ENCODE measurements at places on chromosomes 11 and 22.

DNA sequence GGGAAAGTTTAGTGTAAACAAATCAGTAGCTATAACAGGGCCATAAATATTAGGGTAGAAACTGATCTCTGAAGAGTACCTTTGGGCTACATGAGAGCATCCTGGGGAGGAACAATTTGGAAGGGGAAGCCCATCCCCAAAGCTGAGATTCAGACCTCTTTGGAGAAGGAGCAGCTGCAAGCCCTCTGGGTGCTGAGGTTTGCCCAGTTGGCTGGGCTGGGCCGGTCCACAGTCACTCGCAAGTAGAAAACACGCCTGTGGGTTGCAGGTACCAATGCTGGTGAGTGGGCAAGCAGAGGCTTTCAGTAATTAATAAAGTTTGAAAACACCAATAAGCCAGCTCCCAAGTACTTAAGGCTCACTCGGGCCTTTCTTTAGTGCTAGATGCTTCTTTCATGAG is 124.5 kb downstream of the ARHGAP8 start:
- DNase-seq, result no peak

DNA sequence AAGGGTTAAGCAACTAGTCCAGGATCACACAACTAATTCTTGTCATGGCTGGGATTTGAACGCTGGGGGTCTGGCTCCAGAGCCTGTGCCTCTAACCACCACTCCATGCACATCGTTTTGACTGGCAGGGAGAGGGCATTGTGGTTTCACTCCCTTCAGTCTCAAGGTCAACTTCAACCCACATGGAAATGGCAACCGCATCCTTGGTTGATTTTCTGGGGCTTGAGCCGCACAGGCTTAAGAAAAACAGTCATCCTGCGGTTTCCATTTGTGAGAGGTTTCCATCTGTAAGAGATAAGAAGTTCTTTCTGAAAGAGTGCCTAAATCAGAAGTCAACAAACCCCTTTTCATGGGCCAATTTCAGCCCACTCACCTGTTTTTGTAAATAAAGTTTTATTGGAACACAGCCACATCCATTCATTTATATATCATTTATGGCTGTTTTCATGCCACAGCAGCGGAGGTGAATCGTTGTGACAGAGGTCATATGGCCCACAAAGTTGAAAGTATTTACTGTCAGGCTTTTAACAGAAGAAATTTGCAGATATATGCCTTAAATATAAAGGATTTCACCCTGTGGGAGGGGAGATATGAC is 65.7 kb downstream of the SGSM1 start:
- no peak for DNase-seq

DNA sequence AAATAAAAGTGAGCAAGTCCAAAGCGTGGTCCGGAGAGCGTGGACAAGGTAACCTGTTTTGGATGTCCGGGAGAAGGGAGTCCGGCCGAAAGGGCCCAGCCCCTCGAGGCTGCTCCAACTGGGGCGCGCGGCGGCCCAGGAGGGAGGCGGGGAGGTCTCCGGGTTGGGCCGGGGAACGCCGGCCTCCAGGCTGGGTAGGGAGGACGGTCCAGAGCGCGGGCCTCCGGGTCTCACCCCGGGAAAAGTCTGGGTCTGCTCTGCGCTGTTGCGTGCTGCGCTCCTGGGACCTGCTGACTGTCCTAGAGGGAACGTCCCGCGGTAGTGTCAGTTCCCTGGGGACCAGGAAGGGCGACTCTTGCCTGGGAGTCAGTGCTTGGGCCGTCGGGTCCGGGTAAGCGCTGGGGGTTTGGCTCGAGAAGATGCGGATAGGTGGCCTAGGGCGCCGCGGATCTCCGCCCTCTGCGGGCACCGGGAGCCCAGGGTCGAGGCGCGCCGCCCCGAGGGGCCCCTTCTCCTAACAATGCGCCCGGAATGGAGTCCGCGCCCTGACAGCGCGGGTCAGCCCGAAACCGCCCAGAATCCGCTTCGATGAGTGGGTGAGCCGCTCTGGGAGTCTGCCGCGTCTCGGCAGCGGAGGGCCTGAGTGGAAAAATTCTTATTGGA is 988 bp upstream of the FLI1 start:
- peak; percentile 27 for DNase-seq

DNA sequence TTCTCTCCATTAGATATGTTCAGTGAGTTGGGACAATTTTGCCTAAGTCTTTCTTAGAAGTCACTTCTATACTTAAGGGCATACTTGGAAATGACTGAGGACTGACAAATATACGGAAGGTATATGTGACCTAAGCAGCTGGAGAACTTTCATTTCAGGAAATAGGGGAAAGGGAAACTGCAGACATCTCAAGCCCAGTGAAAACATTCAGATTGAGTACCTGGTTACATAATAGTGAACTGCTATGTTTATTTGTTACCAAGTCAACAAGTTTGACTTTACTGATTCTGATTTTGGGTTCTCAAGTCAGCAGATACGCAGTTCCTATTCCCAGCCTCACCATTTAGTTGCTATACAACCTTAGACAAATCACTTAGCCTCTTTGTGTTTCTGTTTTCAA is 1173.9 kb downstream of the LRRC4C start:
- DNase-seq, result no peak

DNA sequence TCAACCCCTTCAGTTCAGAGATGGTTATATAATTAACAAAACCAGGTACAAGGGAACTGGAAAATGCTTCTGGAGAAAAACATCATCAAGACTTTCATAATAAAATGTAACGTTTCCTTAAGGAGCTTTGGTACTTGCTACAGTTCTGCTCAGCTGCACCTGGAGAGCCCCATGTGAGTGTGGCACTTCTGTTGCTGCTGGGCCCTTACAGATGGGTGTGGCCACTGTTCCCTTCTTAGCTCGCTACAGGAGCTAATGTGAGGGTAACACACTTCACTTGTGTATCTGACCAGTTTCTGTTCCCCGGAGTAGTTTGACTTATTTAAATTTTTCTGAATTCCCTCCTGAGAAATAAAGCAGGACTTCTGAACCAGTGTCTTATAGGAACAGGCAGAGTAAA is 4.0 kb downstream of the POU2AF3 start:
- DNase-seq, result no peak

DNA sequence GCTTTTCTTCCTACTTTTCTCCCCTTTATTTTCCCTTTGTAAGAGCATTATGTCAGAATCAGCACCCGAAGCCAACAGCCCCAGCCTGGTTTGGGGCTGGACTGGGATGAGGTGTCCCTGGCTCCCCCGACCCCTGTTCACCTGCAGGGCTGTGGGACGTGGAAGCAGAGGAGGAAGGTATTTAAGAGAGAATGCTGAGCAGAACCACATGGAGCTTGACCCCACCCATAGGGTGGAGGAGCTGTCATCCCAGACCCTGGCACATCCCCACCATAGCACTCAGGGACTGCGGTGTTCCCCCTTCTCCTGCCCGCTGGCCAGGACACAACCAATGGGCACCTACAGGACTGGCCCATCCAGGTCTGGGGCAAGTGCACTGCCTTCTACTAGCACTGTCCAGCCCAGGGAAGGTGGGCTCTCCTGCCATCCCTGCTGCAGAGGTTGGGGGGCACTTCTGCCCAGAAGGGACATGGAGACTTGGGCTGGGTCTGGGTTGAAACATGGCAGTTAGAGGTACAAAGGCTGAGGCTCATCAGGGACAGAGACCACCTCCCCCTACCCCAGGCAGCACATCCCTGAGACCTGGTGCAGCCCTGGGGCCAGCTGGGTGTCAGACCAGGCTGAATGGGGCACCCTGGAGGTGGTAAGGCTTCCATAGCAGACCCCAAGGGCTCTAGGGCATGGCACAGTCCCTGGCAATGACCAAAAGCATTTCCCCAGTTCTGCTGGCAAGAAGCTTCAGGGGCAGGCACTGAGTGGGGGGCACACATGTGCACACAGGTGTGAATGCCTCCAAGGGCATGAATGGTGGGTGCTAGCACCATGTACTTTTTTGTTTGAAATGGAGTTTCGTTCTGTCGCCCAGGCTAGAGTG is 19.7 kb downstream of the TANGO2 start:
- DNase-seq, result no peak

DNA sequence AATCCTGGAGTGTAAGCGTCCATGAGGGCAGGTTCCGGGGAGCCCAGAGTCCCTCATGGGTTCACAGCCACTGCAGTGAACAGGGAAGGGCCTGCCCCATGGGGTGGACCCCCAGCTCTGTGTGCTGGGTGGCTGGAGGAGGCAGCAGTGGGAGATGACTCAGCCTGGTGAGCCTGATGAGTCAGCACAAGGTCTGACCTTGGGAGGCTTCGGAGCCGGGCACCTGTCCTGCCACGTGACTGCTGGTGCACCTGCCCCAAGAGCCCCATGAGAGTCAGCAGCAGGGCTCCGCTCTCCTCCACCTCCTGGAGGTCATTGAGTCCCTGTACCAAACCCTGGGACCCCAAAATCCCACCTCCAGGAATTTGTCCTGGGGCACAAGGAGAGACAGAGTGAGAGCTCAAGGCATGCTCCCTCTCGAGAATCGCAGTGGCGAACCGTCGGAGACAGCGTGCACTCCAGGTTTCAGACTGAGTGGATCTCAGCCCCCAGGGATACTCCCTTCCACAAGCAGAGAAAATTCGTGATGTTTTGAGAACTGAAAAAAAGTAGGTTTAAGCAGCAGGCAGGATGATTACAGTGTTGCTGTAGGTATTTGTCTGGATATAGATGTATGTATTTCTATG is 1221.7 kb downstream of the BRD1 start:
- no peak for DNase-seq

GRCh38 chr11:115660030-115660805 is 156.0 kb upstream of the CADM1 start:
- no peak for DNase-seq

GRCh38 chr11:4416306-4416705 is 22.8 kb upstream of the TRIM21 start:
- no peak for DNase-seq

GRCh38 chr11:61325649-61326414 is 7.1 kb downstream of the DDB1 start:
- peak; percentile 15 for DNase-seq

DNA sequence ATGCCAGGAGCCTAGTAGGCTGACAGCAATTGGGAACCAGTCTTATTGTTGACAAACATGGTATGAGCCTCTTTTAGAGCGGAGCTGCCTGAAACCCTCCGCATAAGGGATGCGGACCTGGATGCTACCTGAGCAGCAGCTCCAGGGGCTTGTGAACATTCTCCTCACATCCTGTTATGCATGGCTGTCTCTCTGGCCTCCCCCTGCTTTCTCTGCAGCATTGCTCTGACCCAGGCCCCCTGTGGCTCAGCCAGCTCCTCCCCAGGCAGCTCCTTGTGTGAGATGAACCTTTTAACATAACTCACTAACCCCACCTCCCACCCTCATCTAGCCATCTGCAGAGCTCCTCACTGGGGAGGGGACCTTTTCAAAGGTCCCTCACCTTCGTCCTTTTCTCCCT is 6.0 kb downstream of the BMAL1 start:
- no peak for DNase-seq

DNA sequence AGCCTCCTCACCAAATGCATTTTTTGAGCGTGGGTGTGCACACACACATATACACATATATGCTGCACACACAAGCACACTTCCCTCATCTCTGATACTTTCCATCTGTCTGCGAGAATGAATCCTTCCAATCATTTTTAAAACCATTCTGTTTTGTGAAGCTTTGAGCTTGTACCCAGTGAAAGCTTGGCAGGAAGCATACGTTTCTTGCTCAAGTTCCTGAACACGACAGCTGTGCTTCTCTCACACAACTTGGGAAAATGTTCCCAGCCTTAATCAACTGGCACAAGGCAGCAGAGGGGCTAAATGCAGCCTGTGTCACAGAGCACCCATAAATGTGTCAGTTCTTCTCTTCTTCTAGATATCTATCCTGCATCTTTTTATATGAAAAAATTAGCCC is 524.0 kb upstream of the KIRREL3 start:
- no peak for DNase-seq

- DNase-seq, result no peak
Measured at GRCh38 chr11:3074912-3075589, 17.8 kb upstream of the CARS1 start.

DNA sequence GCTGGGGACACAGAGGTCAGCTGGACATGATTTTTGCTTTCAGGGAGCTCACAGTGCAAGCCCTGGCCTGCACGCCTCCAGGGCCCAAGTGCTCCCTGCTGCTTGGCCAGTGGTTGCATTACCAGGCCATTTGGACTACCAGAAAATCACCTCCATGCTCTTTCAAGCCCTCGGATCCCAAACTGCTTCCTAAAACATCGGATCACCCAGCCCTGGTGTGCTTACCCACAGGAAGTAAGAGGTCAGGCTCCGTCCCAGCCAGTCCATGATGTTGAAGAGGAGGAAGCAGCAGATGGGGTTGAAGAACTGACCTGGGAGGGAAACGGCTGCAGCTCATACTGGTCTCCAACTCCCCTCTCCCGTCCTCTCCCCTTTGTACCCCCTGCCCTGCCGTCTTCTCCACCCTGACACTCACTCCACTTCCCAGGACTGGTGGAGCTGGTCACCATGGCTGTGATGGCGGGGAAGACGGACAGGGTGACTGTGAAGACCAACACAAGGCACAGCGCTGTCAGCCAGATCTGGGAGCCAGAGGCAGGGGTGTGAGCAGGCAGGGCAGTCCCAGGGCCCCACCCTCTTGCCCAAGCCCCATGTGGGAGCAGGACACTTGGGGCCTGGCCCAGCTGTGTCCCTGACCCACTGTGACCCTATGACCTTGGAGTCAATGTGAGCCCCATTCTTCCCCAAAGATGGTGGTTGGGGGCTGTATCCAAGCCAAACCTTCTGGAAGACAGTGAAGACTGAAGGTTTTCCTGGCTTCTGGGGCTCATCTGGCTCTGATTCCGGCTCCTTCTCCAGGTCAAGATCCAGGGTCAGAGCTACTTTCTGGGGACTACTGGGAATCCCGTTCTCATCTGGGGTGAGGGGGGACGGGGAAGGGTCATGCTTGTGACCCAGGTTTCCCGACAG is 5.6 kb downstream of the SLC29A2 start:
- no peak for DNase-seq

GRCh38 chr11:94445641-94446040 is 44.4 kb upstream of the GPR83 start:
- DNase-seq, result no peak

DNA sequence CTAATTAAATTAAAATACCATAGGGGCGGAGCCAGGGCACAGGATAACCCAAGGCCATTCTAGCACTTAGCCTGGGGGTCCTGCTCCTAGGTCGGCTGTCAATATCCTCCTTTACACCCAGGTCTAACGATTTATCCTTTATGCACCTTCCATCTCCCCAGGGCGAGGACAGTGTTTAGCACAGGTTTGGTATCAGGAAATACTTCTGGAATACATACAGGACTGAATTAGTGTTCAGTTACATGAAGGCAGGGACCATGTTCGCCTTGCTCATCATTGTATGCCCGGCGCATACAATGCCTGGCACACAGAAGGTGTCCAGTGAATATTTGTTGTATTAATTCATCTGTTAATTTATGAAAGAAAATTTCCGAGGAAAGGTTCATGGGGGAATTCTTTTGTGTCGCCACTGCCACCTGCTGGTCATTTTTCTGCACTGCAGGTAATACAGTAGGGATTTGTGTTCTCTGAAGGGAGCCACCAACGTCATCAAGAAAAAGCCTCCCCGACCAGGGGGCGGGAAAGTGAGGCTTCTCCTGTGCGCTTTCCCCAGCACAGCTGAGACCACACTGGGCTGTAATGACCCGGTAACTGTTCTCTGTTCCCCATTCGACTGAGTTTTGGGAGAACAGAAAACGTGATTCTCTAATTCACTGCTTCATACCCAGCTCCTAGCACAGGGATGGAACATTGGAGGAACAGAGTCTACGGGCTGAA is 68.7 kb upstream of the ASPHD2 start:
- peak; percentile 76 for DNase-seq

- DNase-seq, result no peak
Measured at GRCh38 chr11:11967669-11968510, 40.5 kb downstream of the DKK3 start.
